Fibroblast of mammary gland (primary cell): ENCODE measurements at places on chromosomes 7 and 10.
A peak's percentile ranks its signal among the peaks of the same experiment; 100 is the strongest.

GRCh38 chr7:85014936-85015660 is 171.8 kb downstream of the SEMA3D start:
- DNase-seq = no peak

DNA sequence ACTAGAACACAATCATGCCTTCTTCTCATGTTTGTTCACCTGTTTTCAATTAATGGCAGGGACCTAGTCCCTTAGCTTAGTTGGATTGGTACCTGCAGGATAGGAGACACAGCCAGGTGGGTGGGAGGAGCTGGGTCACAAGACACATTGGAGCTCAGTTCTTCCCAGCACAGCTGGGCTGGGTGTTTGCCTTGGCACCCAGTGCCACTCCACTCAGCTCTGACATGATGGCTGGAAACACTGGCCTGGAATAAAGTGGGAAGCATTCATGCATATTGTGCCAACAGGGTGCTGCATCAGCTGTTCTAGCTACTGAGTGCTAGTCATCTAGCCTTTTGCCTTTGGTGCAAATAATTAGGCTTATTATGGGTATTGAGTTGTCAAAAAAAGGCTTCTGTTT is 226.1 kb downstream of the PTEN start:
- DNase-seq = no peak

- DNase-seq = peak; percentile 31
Observed at GRCh38 chr7:40810274-40810673, 675.5 kb downstream of the SUGCT start.

DNA sequence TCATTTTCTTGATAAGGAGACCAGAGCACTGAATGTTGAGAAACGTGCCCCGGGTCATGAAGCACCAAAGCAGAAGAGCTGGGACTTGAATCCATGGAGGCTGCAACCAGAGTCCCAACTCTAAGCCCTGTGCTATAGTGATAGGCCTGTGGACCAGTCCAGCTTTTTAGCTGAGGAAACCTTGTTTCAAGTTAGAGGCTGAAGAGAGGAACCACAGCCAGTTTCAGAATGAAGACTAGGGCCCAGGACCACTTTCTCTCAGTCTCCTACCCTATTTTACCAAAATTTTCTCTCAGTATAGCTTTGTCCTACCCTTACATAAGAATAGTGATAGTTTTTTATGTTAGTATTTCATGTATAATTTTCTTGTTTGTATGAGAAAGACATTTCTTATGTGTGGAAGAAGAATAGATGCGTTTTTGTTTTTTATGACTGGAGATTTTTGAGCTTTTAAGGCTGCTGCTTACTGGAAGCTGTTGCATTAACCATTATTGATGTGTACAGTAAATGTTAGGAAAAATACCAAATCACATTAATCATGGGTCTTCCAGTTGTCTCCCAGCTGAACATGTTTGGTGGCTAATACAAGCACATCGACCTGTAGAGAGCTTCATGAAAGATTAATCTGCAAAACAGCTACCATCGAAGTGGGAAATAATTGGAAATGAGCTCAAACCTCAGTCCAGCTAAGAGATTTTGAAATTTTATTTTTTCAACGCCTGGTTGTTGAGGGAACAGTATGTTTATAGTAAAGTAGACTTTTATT is 45.0 kb upstream of the CSTF2T start:
- DNase-seq = no peak

DNA sequence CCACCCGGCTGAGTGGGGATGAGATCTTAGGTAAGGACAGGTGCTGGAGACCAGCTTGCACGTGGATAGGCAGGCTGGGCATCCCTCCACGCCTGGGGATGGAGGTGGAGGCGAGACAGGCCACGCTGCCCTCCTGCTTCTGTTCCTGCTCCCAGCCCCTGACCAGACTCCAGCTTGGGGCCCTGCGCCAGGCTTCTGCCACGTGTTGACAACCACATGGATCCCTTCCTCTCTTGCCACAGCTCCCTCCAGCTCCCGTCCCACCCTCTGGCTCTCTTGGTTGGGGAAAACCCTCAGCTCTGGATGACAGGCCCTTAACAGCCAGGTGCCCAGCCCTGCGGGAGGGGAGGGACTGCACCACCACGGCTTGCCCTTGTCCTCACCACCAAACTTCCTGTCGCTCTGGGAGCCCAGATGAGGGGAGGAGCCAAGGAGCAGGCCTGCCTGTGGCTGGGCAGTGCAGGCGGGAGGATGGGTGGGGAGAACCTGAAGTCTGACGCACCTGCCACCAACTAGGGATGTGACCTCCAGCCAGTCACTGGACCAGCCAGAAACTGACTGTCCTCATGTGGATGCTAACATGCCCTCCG is 36.0 kb downstream of the KCNH2 start:
- no peak for DNase-seq

- no peak for DNase-seq
Observed at GRCh38 chr10:29470843-29471543, 163.8 kb downstream of the SVIL start.

GRCh38 chr7:91293136-91293535 is 28.9 kb downstream of the FZD1 start:
- no peak for DNase-seq

DNA sequence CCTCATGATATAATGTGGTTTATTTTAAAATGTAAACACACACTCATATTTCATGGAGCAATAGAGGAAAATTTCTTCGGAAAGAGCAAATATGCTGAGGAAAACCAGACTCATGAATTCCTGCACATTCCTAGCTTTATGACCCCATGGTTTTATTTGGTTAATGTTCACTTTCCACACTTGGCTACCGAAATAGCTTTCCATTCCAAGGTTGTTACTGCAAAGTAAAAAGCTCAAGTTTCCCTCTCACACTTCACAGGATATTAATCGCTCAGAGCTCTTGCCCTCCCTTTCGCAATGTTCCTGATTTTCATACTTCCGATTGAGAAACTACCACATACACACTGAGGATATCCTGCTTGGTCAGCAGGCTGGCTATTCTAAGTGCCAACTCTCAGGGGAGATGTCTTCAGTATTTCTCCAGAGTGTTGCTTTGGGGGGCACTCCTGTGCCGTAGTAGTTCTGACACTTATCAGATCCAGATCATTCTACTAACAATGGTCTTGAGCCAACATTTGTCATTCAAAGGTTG is 77.5 kb upstream of the STEAP1B start:
- peak; percentile 96 for DNase-seq

DNA sequence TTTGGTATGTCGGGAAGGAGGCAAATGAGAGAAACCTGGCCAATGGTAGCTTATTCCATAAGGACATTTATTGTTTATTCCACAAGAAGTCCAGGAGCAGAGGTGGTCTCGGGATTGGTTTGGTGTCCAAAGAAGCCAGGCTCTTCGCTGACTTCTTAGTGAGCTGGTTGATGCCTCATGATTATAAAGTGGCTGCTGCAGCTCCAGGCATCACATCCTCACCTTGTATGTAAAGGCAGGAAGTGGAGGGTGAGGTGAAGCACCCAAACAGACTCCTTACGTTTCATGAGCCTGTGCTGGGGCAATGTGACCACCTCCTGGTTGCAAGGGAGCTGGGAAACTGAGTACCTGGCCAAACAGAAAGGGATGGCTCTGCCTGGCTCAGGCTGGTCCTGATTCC is 92.4 kb downstream of the MYL10 start:
- DNase-seq = no peak

GRCh38 chr7:77327932-77328628 is 88.1 kb downstream of the GSAP start:
- no peak for DNase-seq

- DNase-seq = peak; percentile 79
Observed at GRCh38 chr10:77319557-77319956, 318.1 kb downstream of the KCNMA1 start.

DNA sequence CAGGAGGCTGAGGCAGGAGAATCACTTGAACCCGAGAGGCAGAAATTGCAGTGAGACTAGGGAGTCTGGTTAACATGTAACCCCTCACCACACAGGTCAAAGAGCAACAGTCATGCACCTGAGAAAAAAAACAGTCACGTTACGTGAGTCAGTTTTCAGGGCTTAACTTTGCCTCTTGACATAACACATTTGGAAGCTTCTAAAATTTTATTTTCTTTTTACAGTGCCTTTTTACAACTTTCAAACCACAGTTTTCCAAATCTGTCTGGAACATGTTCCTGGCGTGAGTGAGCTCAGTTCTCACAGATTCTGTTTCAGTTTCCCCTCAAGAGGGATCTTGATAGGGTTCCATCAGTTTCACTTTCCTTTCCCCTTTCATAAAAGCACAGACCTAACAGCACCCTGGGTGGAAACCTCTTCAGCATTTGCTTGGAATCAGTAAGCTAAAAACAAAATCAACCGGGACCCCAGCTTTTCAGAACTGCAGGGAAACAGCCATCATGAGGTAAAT is 4.4 kb downstream of the IFIT3 start:
- DNase-seq = peak; percentile 76

- DNase-seq = no peak
Observed at GRCh38 chr10:46014206-46014605, 16.2 kb downstream of the NCOA4 start.

DNA sequence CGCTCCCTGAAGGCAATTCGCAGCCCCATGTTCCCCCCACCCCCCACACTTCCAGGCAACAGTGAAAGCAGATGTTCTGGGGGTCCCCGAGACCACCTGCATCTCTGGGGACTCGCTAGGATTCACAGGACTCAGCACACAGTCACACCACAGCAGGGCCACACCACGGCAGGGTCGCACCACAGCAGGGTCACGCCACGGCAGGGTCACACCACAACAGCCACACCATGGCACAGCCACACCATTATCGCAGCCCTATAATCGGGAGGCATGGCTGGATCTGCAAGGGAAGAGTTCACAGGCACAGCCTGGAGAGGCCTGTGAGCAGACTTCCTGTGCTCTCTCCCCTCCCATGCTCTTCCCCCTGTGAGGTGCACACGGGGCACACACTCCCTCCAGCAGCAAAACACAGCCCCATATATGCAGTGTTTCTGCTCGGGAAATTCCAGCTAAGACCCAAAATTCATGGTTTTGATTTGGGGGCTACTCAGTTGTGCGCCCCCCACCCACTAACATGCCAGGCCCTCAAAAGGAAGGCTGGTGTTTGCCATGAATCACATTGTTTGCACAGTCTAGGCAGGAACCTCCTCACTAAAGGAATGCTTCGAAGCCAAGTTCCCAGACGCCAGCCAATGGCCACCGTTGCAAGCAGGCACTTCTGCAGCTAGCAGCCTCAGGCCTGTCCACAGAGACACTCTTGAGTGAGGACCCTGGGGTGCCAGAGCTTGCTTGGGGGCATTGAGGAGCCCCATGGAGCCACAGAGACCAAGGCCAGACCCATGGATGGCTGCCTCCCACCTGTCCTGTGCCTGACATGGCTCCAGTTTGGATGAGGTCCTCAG is 7.0 kb upstream of the DPYSL4 start:
- no peak for DNase-seq

- no peak for DNase-seq
Observed at GRCh38 chr10:47101807-47102206, 190.6 kb downstream of the PTPN20 start.

DNA sequence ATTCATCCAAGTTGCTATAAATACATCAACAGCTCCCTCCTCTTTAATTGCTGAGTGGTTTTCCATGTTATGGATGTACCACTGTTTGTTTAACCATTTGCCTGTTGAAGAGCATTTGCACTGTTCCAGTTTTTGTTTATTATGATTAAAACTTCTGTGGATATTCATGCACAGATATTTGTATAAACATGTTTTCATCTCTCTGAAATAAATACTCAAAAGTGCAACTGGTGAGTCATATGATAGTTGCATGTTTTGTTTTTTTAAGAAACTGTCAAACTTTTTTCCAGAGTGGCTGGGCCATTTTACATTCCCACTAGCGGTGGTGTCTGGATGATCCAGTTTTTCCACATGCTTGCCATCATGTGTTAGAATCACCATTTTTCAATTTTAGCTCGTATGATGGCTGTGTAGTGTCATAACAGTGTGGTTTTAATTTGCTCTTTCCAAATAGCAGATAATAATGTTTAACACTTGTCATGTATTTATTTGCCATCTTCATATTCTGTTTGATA is 33.6 kb downstream of the MEOX2 start:
- DNase-seq = peak; percentile 18

GRCh38 chr10:30709229-30709628 is 79.7 kb upstream of the LYZL2 start:
- no peak for DNase-seq

DNA sequence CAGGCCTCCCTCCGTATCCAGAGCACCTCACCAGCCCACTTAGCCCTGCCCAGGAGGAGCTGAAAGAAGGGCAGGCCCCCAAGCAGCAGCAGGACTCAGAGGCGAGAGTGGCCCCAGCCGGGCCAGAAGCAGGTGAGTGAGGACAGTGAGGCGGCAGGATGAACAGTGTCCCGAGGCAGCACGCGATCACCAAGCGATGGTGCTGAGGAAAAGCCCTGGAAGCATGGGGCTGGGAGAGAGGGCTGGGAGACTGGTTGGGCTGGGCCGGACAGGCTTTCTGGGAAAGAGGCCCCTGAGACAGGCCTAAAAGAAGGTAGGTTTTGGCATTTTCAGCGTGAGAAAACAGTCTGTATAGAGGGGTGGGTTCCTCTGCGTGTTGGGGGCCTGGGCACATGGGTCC is 16.4 kb downstream of the ZNF783 start:
- no peak for DNase-seq

GRCh38 chr7:157499121-157499834 is 162.5 kb downstream of the DNAJB6 start:
- no peak for DNase-seq

DNA sequence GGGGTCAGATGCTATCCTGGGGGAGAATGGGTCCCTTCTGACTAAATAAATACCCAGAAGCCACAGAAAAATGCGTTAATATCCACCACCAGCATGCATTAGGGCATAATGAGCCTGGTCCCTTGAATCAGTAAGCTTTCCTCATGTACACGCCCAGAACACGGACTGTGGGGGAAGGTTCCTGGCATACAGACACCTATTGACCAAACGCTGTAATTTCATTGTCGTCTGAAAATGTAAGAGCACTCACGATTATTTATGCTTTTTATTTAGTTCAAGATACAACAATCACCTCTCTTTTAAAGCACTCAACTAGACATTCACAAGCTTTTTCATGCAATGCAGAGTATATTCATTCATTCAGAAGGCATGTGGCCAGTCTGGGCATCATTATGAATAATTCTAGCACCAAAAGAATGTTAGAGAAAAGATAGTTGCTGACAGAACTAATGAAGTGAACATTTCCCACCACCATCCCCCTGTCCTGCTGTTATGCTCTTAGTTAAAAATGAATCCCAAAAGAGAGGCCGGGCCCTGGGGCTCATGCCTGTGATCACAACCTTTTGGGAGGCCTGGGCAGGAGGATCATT is 101.0 kb downstream of the SVIL start:
- peak; percentile 20 for DNase-seq

- no peak for DNase-seq
Observed at GRCh38 chr10:45135443-45136198, 134.9 kb downstream of the ZNF22 start.

GRCh38 chr10:95315509-95315908 is 24.7 kb upstream of the PDLIM1 start:
- DNase-seq = no peak

- DNase-seq = no peak
Observed at GRCh38 chr10:72069751-72070526, 18.4 kb downstream of the SPOCK2 start.

- no peak for DNase-seq
Observed at GRCh38 chr10:11261687-11262493, 244.2 kb downstream of the CELF2 start.
